ENCODE measurements at places on chromosomes 4 and X.

DNA sequence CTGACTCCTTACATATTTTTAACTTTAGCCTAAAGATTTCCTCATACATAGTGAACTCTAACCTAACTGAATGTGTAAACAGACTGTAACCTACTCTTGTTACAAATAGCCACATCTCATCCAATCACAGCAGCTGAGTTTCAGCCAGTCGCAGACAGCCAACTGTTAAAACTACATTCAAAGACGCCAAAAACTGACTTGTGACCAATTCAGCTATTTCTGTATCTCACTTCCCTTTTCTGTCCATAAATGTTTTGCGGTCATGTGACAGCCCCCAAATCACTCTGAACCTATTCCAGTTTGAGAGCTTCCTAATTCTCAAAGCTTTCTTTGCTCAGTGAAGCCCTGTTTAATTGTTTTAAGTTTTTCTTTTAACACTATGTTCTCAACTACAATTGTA lies 2731.9 kb downstream of the ARAP2 start:
- DNase-seq: no peak

- no peak for DNase-seq
Observed at GRCh38 chrX:115912372-115912897, 258.1 kb upstream of the AGTR2 start.

GRCh38 chr4:118348886-118349285 lies 3.9 kb downstream of the PRSS12 start:
- DNase-seq: no peak

DNA sequence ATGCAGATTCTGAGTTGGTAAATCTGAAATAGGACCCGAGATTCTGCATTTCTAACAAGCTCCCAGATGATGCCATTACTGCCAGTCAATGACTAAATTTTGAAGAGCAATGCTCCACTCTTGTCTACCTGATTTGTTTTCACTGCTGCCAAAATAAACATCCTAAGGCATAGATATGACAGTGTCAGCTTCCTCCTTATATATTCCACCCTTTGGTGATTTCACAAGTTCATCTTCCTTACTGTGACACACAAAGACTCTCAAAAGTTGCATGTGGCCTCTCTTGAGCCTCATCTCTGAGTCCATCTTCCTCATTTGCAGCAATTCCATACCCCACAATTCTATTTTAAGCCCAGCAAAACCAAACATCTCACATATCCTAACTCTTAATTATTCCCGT lies 110.9 kb downstream of the FBXW7 start:
- no peak for DNase-seq

- DNase-seq: no peak
Observed at GRCh38 chr4:721261-722168, 15.9 kb downstream of the PCGF3 start.

DNA sequence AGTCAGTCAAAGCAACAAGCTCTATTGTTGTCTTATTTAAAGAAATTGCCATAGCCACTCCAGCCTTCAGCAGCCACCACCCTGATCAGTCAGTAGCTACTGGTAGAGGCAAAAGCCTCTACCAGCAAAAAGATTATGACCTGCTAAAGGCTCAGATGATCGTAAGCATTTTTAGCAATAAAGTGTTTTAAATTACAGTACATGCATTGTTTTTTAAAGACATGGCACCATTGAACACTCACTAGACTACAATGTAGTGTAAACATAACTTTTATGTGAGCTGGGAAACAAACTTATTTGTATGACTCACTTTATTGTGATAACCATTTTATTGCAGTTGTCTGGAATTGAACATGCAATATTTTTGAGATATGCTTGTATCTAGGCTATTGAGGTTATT lies 32.3 kb upstream of the DYNLT3 start:
- no peak for DNase-seq

- DNase-seq: no peak
Observed at GRCh38 chr4:88327665-88328064, 43.3 kb upstream of the PPM1K start.

- no peak for DNase-seq
Observed at GRCh38 chr4:78024085-78024484, 33.0 kb upstream of the FRAS1 start.

DNA sequence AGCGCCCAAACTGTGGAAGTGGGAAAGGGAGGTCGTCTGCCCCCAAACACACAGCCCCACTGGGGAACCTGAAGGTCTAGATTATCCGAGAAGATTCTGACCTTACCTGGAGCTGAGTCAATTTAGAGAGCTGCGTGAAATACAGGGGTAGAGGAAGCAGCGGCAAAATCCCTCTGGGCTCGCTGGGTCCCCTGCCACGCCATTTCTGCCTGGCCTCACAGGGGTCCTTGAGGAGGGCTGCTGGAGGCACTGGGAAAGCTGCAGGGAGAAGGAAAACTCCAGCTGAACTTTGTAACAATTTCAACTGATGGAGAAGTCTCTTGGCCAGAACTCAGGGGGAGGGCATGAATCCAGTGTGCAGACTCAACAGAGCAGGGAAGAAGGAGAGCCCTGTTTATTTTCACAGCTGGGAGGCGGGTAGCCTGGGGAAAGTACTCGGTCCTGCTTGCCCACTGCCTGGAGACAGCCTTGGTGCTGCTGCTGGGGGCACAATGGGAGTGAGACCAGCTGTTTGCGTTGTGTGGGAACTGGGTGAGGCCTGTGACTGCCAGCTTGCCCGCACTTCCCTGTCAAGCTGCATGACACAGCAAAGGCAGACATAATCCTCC lies 93.2 kb upstream of the MAPK10 start:
- no peak for DNase-seq

DNA sequence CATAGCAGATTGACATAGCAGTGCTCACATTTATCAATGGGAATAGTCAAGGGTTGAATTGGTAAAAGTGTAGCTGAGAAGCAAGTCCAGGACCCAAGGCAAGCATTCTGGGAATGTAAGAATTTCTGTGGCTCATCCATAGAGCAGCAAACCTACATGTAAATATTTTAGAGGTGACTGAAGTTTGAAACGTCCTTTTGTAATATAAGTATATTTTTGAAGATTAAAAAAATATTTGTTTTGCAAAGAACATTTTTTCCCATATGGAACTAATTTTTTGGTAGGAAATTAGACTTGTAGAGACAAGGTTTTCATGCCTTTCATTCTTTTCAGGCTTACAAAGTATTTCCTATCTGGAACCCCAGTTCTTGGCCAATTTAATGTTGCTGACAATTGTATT lies 104.0 kb downstream of the TEX13A start:
- peak; percentile 34 for DNase-seq

DNA sequence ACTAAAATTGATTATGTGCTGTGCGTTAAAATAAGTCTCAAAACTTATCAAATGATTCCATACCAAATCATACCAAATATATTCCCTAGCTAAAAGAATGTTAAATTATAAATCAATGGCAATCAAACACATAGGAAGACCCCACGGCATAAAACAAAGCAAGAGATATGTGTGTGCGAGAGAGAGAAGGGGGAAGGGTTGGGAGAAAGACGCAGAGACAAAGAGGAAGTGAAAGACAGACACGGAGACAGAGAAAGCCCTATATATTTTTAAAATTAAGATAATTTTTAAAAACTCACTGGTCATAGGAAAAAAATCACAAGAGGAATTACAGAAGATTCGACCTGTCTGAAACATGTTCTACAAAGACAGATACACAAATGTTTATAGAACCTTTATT lies 371.4 kb downstream of the NLGN4X start:
- no peak for DNase-seq
